ENCODE measurements at places on chromosomes 16 and 17. TPM values are rescaled to one million over a fixed set of nuclear protein-coding genes. Genes with fewer than 3 reads are reported as not detected.

DNA sequence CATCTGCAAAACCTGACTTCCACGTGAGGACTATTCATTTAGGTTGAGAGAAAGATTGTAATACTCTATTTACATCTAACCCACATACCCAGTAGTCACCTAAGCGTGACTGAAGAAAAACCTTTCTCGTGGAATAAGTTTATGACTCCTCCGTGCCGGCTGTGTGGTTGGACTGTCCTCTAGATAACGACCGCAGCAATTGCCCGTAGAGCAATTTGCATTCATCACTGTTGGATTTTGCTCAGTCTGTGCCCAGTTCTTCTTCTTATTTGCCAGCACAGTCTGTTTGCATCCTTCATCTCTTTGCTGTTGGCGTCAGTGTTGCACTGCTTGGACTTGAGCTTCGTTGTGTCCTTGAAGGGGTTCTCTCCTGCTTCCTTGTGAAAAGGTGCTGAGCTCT is 131.3 kb downstream of the CYB561 start:
- H3K27ac ChIP-seq = no peak overlapping the region
- peaks cover 10% of the 10 kb centered on the region for H3K36me3 ChIP-seq
- no peak overlapping the region for H3K4me3 ChIP-seq
- peaks cover 2% of the 10 kb centered on the region for H3K4me1 ChIP-seq

DNA sequence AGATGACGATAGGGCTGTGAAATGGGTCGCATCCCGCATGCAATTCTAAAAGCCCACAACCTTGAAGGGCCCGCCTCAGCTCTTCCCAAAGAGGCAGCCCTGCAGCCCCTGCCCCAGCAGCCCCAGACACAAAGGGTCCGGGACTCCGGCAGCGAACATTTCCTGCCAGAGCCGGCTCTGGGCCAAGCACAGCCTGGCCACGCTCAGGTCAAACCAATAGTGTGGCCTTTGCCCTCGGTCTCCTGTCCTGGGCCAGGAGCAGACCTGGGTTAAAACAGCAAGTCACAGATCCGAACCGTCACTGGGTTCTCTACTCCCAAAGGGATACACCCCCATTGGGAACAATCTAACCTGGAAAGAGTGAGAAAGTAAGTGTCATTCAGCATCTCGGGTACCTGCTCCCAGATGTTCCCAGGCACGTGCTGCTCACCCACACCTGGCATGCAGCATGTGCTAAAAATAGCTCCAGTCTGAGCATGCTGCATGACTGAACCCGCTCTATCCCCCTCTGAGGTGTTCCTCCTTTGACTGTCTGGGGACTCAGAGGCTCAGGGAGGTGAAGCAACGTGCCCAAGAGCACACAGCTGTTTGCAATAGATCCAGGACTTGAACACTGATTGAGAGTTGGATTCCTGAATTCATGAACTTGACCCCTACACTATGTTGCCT is 22.2 kb upstream of the ATP2A3 start:
- no peak for DNase-seq
- peaks cover 9% of the 10 kb centered on the region for H3K4me1 ChIP-seq
- peaks cover 13% of the 10 kb centered on the region for H3K27me3 ChIP-seq
- H3K27ac ChIP-seq = no peak overlapping the region

The PTX4 gene
- total RNA-seq = not detected

DNA sequence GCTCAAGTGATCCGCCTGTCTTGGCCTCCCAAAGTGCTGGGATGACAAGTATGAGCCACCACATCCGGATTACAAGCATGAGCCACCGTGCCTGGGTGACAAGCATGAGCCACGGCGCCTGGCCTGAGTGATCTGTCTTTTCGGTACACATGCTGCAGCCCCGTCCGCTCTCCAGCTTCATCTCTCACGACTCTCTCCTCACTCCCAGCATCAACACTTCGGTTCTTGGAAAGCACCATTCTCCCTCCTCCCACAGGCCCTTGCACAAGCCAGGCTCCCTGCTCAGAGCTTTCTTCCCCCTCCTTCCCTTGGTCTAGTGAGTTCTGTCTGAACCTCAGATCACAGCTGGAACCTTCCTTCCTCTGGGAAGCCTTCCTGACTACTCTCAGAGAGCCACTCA is 6.5 kb upstream of the NCBP3 start:
- peak overlapping the region; percentile 68 for H3K27ac ChIP-seq
- DNase-seq = no peak
- H3K27me3 ChIP-seq = peaks cover 16% of the 10 kb centered on the region
- H3K4me3 ChIP-seq = no peak overlapping the region
- H3K36me3 ChIP-seq = peaks cover 3% of the 10 kb centered on the region

DNA sequence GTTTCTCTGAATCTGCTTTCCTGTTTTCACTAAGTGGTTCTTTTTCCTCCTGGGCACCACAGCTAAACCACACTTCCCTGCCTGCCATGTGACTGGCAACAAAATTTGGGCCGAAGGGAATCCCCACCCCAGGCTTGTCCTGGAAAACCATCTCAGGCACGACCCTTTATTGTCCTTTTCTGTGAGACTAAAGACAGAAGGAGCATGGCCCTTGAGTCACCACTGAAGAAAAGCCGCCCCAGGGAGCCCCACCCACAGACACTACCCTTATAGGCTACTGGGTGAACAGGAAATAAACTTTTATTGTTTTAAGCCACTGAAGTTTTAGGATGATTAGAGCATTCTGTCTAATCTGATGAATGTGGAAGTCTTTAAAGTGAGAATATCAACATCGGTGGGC is 88.6 kb upstream of the BRD7 start:
- H3K36me3 ChIP-seq = no peaks in the 10 kb centered on the region
- H3K27ac ChIP-seq = peak overlapping the region; percentile 16
- DNase-seq = no peak
- peaks cover 8% of the 10 kb centered on the region for H3K4me1 ChIP-seq

GRCh38 chr17:21124086-21124485 is 2.7 kb upstream of the DHRS7B start:
- no peak overlapping the region for H3K27ac ChIP-seq
- H3K36me3 ChIP-seq = peaks cover 5% of the 10 kb centered on the region
- H3K4me1 ChIP-seq = peaks cover 27% of the 10 kb centered on the region

The DHRS13 gene
- total RNA-seq = 21.0 TPM

GRCh38 chr17:50097455-50097854 is 2.3 kb downstream of the PDK2 start:
- H3K27me3 ChIP-seq = no peaks in the 10 kb centered on the region
- H3K4me1 ChIP-seq = peaks cover 37% of the 10 kb centered on the region
- no peak overlapping the region for H3K27ac ChIP-seq
- no peak overlapping the region for H3K4me3 ChIP-seq
- no peak for DNase-seq

DNA sequence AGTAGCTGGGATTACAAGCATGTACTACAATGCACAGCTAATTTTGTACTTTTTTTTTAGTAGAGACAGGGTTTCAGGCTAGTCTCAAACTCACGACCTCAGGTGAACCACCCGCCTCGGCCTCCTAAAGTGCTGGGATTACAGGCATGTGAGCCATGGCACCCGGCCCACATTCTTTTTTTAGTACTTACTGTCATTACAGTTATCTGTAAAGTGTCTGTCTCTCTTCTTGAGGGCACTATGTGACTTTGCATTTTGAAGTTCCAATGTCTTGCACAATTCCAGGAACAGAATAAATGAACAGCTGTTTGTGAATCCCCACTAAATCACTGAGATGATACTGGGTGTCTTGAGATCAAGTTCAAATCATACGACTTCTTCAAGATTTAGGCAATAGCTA is 1540.3 kb downstream of the CDH11 start:
- no peak overlapping the region for H3K27ac ChIP-seq
- no peaks in the 10 kb centered on the region for H3K4me1 ChIP-seq
- H3K4me3 ChIP-seq = no peak overlapping the region
- no peaks in the 10 kb centered on the region for H3K36me3 ChIP-seq
- DNase-seq = no peak

All from T-helper 17 cell (primary cell).